ENCODE measurements at places on chromosomes 12 and 14.

DNA sequence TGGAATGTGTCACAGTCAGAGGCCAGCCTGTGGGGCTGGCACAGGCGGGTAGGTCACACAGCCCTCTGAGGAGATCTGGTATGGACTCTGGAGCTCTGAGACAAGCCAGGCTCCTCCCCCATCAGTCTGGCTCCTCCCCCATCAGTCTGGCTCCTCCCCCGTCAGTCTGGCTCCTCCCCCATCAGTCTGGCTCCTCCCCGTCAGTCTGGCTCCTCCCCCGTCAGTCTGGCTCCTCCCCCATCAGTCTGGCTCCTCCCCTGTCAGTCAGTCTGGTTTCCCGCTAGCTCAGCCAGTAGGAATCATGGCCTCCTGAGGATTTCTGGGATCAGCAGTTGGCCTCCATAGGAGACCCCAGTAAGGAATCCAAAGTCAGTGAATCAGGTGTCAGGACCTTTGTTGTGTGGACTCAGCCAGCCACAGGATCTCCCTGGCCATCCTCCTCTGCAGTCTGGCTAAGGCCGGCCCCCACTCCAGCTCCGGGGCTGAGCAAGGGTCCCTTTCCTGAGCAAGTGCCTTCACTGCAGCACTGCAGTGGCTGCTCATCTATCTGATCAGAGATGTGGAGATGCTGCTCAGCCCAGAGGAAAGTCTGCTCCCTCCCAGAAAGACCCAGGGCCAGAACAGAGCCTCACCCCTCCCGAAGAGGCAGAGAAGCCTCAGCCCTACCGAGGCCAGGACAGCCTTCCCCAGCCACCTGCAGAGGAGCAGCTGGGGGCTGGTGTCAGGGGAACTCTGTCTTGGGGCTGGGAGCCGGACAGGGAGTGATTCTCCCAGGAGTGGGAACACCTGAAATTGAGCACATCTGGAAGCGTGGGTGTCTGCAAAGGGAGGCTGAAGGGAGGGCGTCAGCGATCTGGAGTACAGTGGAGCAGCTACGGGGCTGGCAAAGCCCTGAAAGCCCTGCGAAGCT, 35.7 kb downstream of the IQSEC3 start:
- no peak for DNase-seq

DNA sequence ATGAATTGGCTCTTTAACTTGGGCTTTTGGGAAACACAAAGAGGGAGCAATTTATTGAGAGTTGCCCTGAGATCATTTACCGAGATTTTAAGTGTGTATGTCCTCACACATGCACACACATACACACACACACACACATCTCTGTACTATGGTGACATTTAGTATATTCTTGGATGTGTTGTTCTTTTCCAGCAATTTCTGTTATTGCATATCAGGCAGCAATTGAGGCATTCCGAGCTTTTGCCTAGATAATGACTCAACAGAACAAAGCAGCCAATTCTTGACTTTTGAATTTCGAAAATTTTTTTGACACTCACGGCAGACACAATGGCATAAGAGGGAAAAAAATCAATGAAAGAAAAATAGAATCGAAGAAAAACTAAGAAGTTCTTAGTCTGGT, 248.5 kb downstream of the DUSP6 start:
- no peak for DNase-seq

DNA sequence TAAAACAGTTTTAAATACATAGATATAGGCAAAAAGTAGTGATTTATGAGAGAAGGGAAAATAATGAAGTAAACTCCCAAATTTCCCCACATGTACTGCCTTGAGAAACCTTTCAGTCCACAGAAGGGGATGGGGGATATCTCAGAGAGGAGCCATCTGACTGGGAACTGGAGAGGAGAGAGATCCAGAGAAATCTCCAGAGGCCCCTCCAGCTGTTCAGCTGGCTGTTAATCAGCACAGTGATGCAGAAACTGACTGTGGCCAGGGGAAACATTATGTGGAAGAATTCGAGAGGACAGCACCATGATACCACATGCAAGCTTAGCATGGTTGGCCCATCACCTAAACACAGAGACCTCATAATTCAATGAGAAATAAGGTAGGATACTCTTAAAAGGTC, 1165.9 kb upstream of the TMEM132C start:
- DNase-seq: no peak

GRCh38 chr14:98176892-98177291, 1095.1 kb downstream of the BCL11B start:
- DNase-seq: no peak

GRCh38 chr12:94721173-94721572, 70.8 kb upstream of the TMCC3 start:
- no peak for DNase-seq

GRCh38 chr12:12611512-12612306, at the start of gene CREBL2:
Gene CREBL2 (plus strand): TSS chr12:12611876. CDS start chr12:12612173, 297 bp downstream.
- peak; percentile 92 for DNase-seq

GRCh38 chr12:67692966-67693365, 44.4 kb downstream of the DYRK2 start:
- no peak for DNase-seq

- no peak for DNase-seq
Measured at GRCh38 chr14:54660604-54661111, 93.7 kb downstream of the SAMD4A start.

- DNase-seq: no peak
Measured at GRCh38 chr14:53195949-53196348, 42.8 kb upstream of the DDHD1 start.

- no peak for DNase-seq
Measured at GRCh38 chr12:119809023-119809422, 68.1 kb downstream of the CIT start.

DNA sequence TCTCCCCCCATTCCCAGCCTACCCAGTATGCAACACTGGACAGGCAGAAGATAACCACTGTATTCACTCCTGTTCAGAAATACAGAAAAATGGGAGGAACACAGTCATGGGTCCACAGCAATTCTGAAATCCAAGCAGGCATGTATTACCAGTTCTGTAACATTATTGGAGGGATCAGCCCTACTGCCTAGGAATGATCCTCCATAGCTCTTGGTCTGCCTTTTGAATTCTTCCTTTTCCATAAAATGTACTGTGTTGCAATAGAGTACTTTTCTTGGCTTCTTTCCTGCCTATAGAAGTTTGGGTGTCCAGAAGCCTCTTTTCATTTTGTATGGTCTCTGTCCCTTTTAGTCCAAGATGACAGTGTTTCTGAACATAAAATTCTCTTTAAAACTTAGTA, 46.5 kb downstream of the SPATS2 start:
- DNase-seq: no peak

DNA sequence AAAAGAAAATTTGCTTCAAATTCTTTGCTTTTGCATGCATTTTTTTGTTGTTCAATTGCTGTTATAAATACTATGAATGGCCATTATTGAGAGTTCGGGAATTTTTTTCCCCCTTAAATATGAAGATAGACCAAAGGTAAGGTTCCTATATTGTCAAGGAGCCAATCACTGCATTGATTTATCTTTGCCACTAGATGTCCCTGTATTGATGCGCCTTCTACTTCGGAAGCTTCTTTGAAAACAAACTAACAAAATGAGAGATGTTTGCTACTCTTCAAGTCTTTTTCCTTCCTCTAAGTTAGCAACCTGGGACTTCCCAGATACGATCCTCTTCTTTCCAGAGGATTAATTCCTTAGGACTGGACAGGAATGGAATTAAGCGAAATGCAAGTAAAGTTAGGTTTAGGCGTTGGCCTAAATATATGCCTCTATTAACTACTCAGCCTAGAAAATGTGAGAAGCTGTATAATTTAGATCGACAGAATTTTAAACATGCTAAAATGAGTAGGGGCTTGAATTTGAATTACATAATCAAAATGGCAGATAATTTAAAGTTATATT, 318.1 kb downstream of the AEBP2 start:
- peak; percentile 25 for DNase-seq

DNA sequence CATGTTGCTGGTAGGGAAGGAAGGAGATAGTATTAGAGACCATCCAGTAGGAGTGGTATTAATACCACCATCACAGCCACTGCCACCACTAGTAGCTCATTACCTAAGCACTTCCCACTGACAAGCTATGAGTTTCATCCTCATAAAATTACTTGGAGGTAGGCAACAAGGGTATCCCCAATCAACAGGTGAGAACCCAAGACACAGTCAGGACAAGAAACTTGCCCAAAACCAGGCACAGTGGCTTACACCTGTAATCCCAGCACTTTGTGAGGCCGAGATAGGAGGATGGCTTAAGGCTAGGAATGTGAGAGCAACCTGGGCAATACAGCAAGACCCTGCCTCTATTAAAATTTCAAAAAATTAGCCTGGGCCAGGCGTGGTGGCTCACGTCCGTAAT, 5.5 kb downstream of the ADCY6 start:
- DNase-seq: no peak

- peak; percentile 87 for DNase-seq
Measured at GRCh38 chr12:28563936-28564335, 373.7 kb downstream of the CCDC91 start.

GRCh38 chr14:71166180-71166837, 259.1 kb downstream of the PCNX1 start:
- peak; percentile 63 for DNase-seq

DNA sequence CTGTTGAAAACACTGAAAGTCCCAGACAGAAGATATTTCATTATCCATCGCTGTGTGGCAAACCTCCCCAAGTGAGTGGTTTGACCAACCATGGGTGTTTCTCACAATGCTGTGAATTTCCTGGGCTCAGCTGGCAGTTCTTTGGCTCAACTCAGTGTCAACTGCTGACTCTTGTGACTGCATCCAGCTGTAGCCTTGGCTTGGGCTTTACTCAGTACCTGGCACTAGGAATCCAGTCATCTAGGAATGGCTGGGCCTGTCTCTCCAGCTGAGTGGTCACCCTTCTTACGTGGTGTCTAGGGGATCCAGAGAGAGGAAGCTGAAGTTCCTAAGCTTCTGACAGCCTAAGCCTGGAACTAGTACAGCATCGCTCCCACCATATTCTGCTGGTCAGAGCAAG, 80.7 kb upstream of the PSMC1 start:
- no peak for DNase-seq

DNA sequence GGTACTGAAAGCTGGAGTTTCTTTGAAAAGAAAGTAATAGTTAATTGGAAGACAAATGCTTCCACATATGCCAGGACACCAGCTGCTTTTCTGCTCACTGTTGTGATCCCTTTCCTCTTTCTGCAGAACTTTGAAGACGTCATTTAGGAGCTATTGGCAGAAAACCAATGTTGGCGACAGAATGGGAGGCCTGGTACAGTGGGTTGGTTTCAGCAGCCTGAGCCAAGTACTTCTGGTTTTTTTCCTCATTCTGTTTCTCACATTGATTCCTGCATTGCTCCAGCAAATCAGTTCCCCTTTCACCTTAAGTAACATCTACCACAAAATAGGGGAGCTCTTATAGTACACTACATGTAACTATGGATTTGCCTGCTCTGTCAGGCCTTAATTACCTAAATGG, 96.9 kb downstream of the FIGNL2 start:
- no peak for DNase-seq

DNA sequence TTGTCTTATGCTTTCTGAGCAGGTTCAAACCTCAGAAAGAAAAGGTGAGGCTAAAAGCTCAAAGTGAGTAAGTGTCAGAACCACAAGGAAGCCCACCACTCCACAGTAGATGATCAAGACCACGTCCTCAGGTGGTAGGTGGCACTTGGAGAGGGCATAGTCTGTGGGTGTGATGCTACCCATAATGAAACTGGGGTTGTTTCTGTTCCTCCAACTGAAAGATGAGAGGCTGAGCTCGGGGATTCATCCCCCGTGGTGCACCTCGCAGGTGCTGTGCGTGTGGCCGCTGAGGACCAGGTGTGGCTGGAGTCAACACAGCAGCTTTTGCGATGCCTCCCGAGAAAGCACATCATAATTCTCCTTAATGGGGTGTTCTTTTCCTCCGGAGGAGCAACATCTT, 285.7 kb downstream of the TTC8 start:
- no peak for DNase-seq

GRCh38 chr14:96799489-96800054, 2.4 kb downstream of the VRK1 start:
- no peak for DNase-seq

GRCh38 chr12:121376754-121377697, 22.9 kb upstream of the RNF34 start:
- no peak for DNase-seq

GRCh38 chr12:100020370-100020769, 35.6 kb upstream of the ANKS1B start:
- DNase-seq: no peak

DNA sequence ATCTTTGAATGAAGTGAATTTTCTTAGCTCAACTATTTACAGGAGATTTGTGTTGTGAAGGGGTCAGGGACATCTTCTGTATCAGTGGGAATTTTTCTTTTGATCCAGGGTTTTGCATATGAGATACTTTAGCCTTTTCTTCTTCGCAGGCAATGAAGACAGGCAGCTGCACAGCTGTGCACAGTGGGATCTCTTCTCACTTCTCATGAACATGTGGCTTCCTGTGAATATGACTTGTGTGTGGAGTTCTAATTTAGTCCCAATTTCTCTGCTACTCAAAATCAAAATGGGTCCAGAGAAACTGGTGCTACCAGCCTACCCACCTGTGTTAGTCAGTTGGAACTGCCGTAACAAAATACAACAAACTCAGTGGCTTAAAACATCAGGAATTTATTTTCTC, 37.8 kb downstream of the ARF6 start:
- no peak for DNase-seq

- DNase-seq: no peak
Measured at GRCh38 chr12:13365748-13366366, 169.3 kb downstream of the EMP1 start.

- no peak for DNase-seq
Measured at GRCh38 chr12:118840399-118840798, 140.9 kb upstream of the SRRM4 start.

DNA sequence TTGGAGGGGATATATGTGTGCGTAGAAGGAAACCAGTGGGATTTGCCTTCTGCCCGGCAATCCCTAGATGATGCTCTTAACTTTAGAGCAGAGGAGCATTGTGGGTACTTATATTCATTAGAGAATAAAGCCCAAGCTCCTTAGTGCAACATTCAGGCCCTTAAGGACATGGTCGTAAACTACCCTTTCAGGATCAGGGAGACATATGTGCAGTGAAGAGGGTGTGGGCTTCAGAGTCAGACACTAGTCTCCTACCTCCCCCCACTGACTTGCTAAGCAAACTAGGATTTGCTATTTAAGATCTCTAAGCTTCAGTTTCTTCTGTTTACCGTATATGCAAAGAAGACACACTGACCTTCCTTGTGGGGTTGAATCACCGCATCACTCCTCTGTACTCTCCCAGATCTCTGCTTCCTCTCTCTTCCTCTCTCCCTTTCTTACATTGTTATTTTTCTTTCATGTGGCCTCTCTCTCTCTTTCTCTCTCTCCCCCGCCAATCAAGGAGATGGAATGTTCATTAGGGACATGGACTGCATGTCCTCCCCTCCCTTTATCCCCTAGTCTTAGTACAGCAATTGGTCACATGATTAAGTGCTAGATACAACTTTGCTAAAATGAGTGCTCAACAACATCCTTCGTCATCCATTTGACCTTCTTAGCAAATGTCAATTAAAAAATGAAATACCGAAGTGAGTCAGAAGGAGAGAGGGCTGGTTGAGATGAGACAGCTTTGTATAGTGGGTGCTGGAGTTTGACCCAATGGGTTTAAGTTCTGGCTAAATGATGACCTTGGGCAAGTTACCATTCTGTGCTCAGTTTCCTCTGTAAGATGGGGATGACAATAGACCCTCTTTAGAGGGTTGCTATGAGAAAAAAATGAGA, 91.7 kb downstream of the TMX1 start:
- DNase-seq: no peak
